Cerebellar cortex (tissue), 1 donor: ENCODE measurements at places on chromosomes 11 and 22.

DNA sequence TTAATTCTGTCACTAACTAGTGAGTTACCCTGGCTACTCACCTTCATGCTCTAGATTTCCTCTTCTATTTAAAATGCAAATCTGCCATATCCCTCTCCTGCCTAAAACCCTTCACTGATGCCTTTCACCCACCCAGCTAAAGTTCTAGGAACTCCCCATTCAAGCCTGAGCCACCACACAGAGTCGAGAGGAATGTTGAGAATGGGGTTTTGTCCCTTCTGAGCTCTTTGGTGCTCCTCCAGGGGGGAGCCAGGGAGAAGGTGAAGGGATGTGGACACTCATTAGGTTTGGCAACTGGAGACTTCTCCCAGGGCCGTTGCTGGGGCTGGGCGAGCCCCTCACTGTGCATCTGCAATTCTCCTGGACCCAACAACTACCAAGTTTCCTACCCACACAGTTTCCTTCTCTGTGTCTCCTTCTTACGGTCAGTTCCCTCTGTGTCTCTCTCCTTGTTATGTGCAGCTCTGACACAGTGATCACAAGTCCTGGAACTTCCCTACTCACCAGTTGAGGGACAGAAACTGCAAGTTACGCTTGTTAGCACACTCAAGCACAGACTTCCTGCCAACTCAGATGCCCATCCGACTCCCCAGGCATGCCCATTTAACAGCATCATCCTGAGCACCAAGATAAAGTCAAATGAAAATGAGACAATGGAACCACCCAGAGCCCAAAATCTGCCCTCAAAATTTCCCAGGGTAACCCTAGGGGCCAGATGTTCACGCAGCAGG is 6.5 kb upstream of the IL10RA start:
- DNase-seq, result no peak

DNA sequence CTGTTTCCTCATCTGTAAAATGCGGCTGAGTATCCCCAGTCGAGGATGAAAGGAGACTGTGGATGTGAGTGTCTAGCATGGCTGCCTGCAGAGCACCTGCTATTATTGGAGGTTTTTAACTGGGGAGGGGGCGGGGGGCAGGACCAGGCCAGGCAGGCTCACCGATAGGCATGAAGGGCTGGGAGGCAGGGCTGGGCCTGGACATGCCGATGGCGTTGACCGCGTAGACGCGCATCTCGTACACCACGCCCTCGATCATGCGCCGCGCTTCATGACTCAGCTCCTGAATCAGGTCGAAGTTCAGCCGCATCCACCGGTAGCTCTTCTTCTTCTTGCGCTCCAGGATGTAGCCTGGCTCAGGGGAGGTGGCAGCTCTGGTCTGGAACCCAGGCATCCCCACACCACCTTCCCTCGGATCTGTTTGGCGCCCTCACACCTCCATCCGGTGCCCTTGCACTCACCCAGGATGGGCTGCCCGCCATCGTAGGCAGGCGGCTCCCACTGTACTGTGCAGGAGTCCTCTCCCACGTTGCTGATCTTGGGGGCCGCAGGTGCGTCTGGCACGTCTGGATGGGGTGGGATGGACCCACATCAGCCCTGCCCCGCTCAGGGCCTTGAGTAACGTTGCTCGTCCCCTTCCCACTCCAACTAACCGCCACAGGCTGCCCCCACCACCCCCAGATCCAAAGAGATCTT is 15.1 kb downstream of the MYBPC3 start:
- DNase-seq, result no peak

DNA sequence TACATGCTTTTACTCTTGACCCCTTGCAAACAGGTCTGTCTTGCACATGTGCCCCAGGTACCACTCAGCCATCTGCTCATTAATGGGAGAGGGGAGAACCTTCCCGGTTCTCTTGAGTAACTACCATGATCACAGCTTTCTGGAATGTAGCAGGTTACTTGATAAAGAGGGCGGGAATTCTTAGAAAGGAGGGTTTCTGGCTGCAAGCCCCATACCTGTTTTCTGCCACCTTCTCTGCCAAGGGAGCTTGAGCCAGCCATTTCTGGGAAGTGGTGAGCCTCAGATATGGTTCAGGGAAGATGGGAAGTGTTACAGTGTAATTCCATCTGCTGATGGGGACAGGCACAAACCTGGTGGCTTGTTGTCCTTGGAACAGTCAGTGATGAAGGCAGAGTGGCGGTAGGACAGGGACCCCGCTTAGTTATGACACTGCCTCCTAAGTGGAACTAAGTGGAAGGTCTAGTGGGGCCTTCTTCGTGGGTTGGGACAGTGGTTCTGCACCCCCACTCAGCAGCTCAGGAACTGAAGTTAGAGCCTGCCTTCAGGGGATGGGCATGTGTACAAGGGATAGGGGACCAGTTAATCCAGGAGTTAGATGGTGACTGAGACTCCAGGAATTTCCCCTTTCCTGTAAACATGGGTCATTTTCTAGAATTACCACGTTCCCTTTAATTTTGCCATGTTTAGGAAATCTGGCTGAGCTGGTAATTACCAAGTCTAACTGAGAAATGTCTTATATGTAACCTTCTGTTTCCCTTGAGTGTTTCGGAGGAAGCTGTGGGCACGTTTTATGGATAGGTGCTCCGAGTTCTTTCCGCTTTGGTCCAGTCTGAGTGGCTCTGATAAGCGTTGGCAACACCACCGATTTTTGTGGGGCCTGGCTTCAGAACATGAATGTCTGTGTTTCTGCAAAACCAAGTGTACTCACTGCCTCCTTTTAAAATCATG is 35.3 kb downstream of the BCR start:
- no peak for DNase-seq

DNA sequence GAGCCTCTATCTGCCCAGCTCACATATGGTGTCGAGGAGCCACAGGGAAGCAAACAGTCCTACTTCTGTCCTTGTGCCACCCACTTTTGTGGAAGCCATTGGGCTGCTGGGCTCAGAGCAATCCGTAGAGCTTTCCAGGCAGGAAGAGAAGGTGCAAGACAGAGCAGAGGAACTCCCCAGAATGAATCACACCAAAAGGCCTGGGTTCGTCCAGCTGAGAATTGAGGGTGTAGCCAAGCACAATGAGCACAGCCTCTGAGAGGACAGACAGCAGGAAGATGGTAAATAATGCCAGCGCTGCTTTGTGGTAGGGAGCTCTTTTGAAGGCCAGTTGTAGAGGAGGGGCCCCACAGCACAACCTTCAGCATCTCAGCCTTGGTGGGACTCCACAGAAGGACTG is 237.8 kb downstream of the GRIK4 start:
- no peak for DNase-seq

- DNase-seq, result no peak
Observed at GRCh38 chr11:112878033-112878601, 83.1 kb upstream of the NCAM1 start.

- peak; percentile 45 for DNase-seq
Observed at GRCh38 chr22:29604076-29604360, 585 bp downstream of the NF2 start.

DNA sequence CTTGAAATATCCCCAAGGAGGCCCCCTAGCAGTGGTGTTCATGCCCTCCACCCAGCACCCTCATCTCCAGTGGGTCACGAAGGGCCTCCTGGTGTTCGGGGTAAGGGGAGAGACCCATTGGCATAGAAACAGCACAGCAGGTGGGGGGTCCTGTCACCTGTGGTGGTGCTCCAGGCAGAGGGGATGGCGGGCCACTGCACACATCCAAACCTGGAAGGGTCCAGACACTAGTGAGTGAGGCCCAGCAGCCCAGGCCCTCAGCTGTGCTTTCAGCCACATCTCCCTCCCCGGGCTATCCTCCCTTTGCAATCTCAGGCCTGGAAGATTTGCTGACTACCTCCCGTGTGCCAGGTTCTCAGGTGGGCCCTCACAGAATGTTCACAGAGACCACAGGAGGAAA is 59.4 kb upstream of the LYVE1 start:
- no peak for DNase-seq

- no peak for DNase-seq
Observed at GRCh38 chr11:122050021-122050690, 65.9 kb downstream of the BLID start.

DNA sequence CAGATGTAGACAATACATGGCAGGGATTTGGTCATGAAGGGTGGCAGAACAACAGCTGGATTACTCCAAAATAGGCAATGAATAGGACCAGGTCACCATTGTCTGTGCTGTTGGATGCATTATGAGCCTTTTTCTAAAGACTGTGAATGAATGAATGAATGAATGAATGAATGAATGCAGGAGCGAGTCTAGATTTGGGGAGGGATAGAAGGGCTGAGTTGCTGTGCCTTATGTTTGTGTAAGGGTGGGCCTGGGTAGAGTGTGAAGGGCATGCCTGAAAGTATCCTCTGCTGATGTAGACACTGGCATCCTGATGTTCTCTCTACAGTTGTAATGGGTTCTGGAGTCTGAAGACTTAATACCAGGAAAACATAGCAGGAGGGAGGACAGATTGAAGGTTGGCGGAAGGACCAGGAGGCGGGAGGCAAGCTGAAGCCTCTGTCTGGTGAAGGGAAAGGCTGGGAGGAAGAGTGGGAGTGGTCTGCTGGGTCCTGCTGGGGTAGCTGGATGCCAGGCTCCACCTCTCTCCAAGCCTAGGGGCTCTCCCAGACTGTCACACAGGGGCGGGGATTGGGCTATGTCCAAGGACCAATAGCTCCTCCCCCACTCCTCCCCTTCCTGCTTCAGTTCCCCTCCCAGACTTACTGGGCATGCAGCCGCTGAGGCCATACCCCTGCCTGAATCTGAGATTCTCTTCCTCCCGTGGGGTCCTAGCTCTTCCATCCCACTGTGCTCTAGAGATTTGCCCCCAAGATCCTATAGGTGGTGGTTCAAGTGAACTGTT is 4.8 kb downstream of the TRIM3 start:
- DNase-seq, result peak; percentile 67

GRCh38 chr11:10913075-10913474 is 55.2 kb upstream of the ZBED5 start:
- no peak for DNase-seq

- peak; percentile 34 for DNase-seq
Observed at GRCh38 chr11:69055598-69056516, 7.1 kb downstream of the TPCN2 start.

GRCh38 chr22:27726331-27726685 is 75.2 kb downstream of the MN1 start:
- DNase-seq, result no peak

DNA sequence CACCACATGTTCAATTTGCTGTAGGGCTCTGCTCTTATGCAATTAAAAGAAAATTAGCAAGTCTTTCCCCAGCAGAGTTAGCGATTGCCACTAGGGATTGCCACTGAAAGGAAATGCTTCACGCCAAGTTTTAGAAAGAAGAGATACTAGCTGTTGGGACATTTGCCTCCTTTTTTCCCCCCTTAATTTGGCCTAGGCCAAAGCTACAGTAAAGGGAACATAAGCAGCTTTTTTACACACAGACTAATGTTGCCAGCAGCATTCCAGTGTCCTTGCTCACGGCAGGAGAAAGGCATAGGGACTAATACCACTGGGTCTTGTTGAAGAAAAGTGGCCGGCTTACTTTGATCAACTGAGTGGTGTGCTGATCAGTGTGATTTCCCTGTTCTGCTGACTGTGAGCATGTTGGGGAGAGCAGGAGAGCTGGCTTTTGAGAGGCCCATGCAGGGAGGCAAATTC is 71.2 kb downstream of the PHF21A start:
- DNase-seq, result peak; percentile 56

DNA sequence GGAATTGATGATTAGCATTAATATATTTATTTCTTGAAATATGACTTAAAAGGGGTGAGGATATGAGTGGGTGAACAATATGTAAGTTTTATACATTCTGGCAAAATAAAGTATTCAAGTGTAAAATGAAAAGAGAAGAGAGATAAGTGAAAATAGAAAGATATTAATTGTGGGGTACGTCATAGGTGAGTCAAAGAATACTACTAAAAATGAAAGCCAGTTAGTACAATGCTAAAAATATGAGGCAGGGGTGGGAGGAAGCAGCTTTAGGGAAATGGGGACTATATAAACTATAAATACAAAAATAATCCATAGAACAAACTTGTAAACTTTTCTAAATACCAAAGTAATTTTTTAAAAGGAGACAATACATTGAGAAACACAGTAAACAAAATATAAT is 661.4 kb downstream of the CNTN5 start:
- no peak for DNase-seq

DNA sequence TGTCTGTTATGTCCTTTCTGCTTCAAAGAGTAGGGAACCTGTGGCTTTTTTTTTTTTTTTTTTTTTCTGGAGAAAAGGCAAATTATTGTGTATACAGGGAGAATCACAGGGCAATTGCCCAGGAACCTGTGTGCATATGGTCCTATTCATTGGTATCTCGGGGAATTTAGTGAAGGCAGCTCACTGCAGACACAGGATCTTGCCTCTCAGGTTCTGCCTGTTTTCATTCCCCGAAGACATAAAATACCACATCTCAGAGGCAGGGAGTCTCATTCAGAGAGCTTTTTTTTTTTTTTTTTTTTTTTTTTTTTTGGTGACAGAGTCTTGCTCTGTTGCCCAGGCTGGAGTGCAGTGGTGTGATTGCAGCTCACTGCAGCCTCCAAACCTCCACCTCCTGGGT is 88.3 kb downstream of the OSBP2 start:
- DNase-seq, result no peak

GRCh38 chr11:121105481-121106195 is 4.6 kb downstream of the TECTA start:
- no peak for DNase-seq

GRCh38 chr22:41499624-41500280 is 30.8 kb downstream of the ACO2 start:
- DNase-seq, result peak; percentile 73

DNA sequence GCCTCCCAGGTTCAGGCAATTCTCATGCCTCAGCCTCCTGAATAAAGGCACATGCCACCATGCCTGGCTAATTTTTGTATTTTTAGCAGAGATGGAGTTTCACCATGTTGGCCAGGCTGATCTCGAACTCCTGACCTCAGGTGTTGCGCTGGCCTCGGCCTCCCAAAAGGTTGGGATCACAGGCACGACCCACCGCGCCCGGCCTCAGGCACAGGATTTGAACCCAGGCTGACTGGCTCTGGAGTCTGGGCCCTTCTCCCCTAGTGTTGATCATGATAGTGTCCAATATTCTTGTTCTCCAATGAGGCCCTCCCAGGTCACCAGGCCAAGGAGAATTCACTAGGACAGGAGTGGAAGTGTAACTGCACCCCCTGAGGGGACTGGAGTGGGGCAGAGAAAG is 401.9 kb downstream of the LARGE1 start:
- DNase-seq, result no peak

DNA sequence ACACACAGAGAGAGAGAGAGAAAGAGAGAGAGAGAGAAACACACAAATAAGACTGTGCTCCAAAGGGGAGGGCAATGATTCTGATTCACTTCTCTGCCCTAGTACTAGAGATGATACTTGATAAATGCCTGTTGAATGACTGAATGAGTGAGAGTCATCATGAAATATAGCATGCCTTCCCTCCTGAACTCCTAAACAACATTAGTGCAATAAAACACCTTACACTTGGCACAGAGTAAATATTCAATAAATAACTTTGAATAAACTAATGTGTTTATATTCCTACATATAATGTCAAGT is 511.2 kb upstream of the RAG2 start:
- no peak for DNase-seq

GRCh38 chr22:49936973-49937757 is 18.7 kb downstream of the CRELD2 start:
- no peak for DNase-seq

- DNase-seq, result no peak
Observed at GRCh38 chr22:49609207-49609876, 218.3 kb downstream of the BRD1 start.
